ENCODE measurements at places on chromosomes 2 and 18.

DNA sequence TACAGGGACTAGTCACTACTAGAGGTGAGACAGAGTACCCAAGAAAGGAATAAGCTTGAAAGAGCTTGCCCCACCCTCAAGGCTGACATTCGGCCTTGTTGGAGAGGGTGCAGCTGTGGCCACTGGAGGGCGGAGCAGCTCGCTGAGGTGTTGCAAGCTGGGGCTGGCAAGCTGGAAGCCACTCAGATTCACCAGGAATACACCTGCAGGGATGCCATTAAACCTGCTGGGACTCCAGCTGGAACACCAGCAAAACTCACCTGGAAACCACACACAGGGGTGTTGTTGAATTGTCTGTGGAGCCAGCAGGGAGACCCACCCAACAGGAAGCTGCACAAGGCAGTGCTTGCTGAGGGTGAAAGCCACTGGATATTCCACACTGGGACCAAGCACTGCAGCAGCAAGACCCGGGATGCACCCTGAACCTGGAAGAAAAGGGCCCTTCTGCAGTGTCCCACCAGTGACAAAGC, 26.1 kb downstream of the KCTD18 start:
- DNase-seq, result no peak

DNA sequence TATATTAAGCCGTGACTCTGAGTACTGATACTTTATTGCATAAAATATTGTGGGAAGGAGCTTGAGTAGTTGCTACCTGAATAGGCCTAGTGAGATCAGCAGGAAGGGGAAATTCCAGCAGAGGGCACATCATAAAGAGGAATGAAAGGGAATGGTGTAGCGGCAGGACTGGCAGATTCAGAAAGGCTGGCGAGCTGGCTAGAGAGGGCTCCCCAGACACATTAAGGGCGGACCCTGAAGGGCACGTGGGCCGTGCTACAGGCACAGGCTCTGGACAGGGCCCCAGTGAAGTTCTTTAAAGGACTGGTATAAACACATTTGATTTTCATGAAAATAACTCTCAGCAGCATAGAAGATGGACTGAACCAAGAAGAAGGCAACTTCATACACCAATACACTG, 43.0 kb downstream of the PTPN2 start:
- DNase-seq, result no peak

GRCh38 chr2:52916981-52917380, 850.6 kb upstream of the CHAC2 start:
- DNase-seq, result no peak

- DNase-seq, result no peak
Observed at GRCh38 chr2:233839447-233839820, 14.9 kb downstream of the HJURP start.

GRCh38 chr2:119782308-119783027, 22.7 kb downstream of the PTPN4 start:
- DNase-seq, result no peak

DNA sequence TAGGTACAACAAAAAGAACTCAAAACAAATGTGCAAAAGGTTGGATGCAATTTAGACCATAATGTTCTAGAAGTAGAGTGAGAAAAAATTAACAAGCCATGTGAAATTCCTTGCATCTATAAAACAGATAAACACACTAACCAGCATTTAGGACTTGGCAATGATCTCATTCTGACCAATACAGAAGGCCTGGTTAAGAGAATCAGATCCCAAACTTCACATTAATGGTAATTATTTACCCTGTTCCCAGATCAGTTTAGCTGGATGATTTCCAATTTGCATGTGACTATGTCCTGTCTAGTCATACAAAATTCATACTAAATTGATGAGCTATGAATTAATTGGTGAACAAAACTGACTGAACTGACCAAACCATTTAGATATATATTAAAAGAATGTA, 98.4 kb upstream of the FIGN start:
- no peak for DNase-seq

DNA sequence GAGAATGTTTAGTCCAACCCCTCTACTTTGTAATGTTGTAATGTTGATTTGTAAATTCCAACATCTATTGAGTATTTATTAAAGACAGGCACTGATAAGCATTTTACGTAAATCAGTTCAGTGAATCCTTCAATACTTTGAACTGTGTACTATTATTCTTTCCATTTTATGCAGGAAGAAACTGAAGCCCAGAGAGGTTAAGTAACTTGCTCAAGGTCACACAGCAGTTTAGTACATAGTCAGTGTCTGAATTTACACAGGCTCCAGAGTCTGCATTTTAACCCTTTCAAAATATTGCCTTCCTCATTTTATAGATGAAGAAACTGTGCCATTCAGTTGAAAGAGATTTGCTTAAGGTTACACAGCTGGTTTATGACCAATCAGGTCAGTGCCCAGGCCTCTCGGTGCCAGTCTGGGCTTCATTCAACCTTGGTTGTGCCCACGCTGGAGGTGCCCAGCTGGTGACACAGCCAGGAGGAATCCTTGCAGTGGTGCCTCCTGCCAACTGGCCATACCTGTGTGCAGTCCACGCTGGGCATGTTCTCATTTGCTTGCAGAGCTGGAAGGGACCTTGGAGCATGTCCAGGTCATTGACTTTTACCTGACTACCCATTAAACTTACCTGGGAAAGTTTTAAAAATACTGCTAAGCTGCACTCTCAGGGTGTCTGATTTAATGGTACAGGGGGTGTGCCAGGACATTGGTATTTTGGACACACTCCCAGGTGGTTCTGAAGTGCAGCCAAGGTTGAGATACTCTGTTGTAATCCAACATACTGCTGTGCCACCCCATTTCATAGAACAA, 74.3 kb upstream of the CYRIA start:
- DNase-seq, result no peak

- no peak for DNase-seq
Observed at GRCh38 chr2:192578780-192579179, 384.0 kb upstream of the TMEFF2 start.

DNA sequence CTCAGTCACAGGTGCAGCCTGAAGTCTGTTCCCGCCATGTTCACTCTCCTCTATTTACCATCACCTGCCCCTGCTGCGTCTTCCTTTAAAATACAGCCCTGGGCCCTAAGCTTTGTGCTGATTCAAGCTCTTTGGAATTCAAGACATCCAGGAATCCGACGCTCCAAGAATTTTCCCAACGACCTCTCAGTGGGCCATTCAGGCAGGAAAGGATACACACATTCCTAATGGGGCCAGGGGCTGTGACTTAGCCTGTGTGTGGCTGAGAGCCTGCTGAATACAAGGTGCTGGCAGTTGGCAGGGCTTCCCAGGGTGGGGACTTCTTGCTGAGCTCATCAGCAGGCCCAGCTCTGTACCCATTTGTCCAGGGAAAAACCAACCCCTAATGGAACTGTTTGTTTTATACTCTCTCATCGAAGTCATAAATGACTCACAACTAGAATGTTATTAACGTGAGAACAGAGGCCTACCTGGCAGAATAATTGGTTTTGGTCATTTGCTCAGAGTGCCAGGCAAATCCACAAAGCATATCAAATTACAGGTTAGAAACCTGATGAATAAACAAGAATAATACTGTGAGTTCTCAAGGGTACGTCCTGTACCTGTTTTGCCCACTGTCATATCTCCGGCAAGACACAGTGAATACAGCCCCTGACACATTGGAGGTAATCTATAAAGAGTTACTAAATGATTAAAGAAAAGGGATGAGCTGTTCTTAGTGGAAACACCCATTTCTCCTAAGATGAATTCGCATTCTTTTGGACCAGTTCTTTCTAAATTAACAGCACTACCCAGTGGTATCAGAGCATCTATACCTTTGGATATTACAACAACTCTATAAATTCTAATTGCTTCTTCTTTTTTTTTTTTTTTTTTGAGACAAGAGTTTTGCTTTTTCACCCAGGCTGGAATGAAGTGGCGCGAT, 12.6 kb upstream of the KCMF1 start:
- no peak for DNase-seq

GRCh38 chr18:56559044-56559443, 79.3 kb downstream of the TXNL1 start:
- no peak for DNase-seq

DNA sequence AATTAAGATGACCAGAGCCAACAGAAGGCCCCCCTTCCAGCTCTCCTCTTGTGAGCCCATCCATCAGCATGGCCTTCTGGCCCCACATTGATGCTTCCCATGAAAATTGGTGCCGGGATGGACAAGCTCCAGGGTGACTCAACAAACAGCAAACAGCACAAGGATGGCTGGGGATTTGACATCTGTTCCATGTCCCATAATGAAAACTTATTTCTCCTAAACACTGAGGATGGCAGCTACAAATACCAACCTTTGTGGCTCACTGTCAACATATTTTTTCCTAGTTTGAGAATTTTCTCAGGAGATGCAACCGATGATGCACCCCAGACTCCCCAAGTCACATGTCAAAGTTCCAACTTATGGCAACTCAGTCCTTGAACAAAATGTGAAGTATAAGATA, 169.6 kb upstream of the SIX2 start:
- DNase-seq, result no peak

DNA sequence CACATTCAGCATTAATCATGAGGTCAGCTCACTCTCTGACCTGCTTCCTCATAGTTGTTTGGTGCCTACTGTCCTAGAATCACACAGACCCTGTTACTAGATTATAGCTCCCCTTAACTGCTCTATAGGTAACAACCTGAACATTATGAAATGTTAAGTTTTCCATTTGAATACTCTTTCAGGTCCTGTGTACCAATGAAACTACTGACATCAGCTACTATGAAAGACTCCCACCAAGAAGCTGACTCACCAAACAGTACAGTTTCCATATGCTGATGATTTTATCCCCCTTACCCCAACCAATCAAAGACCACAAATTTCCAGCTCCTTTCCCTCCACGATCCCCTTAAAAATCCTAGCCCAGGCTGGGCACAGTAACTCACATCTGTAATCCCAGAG, 56.3 kb downstream of the SRBD1 start:
- DNase-seq, result no peak

GRCh38 chr2:19812166-19812565, 89.6 kb downstream of the TTC32 start:
- DNase-seq, result no peak

GRCh38 chr2:222828572-222828971, 32.3 kb upstream of the ACSL3 start:
- DNase-seq, result no peak

DNA sequence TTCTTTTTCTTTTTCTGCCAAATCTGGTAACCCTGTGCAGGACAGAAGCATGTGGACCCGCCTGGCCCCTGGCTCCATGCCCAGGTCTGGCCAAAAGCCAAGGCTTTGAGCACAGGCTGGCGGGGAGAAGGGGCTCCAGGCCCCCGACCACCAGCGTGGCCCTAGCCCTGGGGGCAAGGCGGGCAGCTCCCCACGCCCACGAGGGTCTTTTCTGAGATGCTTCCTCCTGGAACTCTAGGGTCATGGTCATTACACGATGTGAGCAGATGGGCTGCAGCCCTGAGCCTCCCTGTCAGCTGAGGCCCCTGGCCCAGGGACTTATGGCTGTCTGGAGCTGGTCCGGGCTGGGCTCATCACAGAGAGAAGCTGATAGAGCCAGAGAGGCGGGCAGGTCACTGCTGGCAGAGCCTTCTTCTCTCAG, 5.7 kb upstream of the OTOS start:
- no peak for DNase-seq

GRCh38 chr18:7601246-7601615, 34.1 kb downstream of the PTPRM start:
- no peak for DNase-seq

GRCh38 chr2:194826241-194826640, 830.8 kb upstream of the SLC39A10 start:
- DNase-seq, result no peak

DNA sequence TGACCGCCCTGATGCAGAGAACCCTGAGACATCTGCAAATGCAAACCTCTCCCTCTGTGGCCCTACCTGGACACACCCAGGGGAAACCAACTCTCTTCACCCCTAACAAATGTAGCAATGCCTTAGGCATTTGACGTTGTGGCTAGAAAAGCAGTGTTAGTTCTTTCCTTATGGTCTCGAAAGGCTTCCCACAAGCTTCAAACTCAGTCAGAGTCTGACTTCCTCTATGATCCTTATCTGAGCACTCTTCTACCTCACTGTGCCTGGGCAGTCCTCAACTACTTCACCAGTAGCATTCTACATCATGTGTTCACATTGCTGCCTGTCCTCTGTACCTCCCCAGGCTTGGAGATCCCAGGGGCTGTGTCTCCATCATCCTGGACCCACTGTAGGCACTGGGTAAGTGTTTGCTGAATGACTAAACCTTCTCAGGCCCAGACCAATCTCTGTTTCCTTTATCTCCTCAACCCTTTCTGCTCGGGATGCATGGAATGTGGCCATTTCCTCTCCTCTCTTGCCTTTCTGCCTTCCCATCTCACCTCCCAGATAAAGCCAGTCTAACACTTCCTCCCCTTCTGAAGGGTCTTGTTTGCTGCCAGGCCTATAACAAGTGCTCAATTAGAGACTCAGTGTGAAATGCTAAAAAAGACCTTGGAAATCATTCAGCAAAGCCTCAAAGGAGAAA, 91.7 kb upstream of the ACAA2 start:
- DNase-seq, result no peak

DNA sequence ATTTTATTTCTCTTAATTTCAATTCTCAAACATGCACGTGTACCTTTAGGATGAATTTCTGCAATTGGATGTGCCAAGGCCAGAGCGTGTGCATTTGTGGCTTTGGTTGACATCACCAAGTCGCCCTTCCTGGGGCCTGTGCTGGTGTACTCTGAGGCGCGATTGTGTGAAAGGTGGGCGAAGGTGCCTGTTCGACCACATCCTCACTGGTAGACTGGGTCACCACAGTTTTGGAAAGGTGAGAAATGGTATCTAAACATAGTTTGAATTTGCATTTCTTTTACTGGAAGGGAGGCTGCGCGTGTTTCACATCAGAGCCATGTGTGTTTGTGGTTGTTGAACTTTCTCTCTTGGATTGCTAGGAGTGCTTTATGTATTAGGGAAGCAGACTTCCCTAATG, 89.8 kb downstream of the LDLRAD4 start:
- DNase-seq, result no peak

DNA sequence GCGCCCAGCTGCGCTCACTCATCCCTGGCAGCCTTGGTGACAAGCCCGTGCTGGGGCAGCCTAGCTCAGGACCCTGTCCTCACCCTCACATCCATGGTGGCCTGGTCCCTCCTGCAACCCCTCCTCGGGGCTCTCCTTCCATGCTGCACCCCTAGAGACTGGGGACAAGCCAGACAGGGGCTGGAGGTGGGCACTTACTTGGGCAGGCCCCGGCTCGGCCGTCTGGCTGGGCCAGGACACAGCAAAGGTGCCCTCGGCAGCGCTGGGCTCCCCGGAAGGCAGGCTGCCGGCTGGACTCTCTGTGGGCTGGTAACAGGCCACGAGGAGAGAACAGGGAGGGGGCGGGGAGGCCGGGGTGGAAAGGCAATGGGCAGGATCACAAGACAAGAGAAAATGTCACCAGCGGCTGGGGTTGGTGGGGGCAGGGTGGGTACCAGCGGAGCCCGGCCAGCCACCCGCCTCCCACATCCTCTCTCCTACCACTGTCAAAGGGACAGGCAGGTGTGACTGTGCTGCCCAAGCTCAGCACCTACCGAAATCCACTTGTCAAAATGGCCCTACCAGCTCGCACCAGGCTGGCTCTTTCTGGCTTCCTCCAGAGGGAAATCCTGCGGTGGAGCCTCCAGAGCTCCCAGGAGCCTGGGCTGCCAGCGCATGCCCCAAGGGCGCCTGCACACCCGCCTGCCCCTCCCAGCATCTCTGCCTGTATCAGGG, 54.7 kb downstream of the BIN1 start:
- DNase-seq, result no peak
